ENCODE measurements at places on chromosomes 4 and X.

- no peak for DNase-seq
Measured at GRCh38 chr4:7319024-7319423, 115.7 kb downstream of the PSAPL1 start.

DNA sequence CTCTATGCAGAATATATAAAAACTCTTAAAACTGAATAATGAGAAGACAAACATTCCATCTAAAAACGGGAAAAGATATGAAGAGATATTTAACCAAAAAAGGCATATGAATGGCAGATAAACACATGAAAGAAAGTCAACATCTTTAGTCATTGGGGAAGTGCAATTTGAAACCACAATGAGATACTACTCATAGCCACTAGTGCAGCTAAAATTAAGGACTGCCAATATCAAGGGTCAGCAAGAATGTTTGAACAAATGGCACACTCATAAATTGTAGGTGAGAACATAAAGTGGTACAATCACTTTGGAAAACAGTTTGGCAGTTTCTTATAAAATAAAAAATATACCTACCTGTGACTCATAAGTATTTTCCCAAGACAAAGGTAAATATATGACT is 534.9 kb upstream of the DIPK2B start:
- no peak for DNase-seq

DNA sequence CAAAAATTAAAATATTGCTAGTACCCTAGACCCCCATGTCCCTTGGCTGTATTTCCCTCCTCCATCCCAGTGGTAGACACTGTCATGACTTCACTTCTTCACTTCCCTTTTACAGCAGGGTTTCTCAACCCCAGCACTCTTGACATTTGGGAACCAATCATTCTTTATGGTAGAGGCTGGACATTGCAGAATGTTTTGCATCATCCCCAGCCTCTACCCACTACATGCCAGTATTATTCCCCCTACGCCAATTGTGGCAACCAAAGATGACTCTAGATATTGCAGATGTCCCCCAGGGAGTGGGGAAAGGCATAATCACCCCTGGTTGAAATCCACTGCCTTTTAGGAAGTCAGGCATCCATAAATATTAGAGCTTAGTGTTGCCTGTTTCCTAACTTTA is 138.6 kb downstream of the AMELX start:
- DNase-seq = no peak

DNA sequence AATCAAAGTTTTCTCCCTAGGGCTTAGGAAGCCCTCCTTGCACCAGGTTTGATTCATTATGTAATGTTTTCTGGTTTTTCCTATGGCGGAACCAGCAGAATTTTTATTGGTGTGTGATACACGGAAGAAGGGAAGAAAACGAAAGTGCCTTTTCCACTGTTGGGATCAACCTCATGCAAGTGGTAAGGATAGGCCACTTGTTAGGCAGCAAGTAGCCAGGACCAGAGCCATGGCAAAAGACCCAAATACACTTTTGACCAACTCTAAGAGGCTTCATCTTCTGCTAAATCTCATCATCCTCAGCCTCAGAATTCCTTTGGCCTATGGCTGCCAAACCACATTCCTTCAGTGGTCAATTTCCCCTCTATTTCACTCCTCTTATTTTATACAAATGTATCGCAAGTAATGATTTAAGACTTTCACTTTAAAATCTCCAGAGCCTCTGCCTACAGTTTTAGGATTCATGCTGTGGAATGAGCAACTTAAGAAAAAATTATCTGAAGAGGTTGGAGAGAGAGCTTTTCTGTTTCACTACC is 21.2 kb downstream of the PPAT start:
- no peak for DNase-seq

- DNase-seq = no peak
Measured at GRCh38 chr4:158850800-158851644, 82.2 kb downstream of the FNIP2 start.

GRCh38 chrX:48683411-48683982 is at the start of gene WAS:
TSS of gene WAS (plus strand) at chrX:48683799. CDS start at chrX:48683854, 55 bp downstream.
- no peak for DNase-seq

DNA sequence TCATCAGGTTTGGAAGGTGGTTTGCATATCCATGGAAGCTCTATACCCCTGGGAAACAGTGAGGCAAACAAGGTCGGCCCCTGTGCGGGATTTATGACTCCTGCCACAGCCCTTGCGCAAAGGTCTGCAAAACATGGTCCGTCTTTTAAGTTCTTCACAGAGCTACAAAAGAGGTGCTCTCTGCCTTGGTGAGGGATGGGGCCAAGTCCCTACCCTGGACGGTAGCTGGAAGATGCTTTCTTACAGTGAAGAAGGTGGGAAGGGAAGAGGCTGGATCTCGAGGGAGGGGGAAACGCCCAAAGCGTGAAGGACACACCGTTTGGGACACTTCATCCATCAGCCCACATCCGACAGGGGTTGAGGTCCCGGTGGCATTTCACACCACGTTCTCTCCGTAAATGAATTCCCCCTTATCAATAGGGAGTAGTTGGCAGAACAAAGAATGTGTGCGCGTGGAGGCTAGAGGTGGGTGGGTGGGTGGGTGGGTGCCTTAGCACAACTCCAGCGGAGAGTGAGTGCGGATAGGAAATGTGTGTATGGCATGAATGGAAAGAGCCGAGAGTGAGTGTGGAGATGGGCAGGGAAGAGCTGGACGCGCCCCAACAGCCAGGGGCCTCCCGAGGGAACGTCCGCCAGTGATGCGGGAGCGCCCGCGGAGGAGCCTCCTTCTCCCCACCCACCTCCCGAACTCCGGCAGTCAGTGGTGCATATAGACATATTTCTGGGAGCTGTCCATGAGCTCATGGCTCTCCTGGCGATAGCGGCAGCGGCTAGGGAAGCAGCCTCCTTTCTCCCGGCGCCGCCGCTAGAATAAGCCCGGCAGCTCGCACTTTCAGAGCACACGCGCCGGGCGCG is 68.3 kb downstream of the LARP7 start:
- DNase-seq = peak; percentile 67

GRCh38 chrX:47212381-47213293 is 5.8 kb upstream of the CDK16 start:
- DNase-seq = no peak

DNA sequence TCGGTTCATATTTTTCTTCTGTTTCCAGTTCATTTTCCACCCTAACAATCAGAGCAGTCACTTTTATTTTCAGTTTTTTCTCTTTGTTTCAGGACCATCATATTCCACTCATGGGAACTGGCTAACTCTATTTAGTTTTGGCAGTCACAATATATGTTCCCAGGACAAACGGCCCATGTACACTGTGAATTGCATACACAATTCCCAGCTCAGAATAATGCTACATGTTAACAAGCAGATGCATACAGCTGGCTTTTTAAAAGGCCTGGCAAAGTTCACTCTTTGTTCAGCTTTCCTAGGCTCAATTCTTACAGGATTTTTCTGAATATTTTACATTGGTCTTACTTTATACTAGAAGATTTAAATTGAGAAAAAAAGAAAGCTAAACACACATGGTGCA is 224.9 kb downstream of the ANKRD50 start:
- DNase-seq = no peak

- DNase-seq = no peak
Measured at GRCh38 chr4:168321006-168321405, 2.5 kb upstream of the DDX60 start.

DNA sequence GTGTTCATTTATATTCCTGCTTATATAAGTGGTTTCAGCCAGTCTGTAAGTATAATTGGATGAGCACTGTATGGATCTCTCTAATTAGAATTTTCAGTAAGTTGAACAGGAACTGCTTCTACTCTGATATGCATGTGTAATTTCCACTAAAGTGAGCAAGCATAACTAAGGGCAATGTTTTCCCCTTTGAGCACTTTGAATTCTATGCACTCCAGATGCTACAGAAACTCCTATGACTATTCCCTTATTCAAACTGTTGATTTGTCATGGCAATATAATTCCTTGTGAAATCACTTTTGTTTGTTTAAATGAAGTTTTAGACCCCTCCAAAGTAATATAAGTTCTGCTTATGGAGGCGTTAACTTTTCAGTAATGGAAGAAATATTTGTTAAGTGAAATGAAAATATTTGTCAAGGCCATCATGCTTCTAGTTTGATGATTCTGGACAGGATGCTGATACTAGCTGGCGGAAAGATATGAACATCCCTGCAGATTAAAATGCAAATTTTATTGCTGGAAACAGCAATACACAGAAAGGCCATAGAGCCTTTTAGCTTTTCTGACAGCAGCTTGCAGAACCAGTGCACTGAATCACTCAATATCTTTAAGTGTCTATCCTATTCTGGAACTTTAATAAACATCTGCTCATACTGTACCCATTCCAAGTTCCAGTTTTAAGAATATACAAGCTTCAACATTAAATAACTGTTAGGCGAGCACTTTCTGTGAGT is 1460.8 kb downstream of the RAPGEF2 start:
- no peak for DNase-seq

DNA sequence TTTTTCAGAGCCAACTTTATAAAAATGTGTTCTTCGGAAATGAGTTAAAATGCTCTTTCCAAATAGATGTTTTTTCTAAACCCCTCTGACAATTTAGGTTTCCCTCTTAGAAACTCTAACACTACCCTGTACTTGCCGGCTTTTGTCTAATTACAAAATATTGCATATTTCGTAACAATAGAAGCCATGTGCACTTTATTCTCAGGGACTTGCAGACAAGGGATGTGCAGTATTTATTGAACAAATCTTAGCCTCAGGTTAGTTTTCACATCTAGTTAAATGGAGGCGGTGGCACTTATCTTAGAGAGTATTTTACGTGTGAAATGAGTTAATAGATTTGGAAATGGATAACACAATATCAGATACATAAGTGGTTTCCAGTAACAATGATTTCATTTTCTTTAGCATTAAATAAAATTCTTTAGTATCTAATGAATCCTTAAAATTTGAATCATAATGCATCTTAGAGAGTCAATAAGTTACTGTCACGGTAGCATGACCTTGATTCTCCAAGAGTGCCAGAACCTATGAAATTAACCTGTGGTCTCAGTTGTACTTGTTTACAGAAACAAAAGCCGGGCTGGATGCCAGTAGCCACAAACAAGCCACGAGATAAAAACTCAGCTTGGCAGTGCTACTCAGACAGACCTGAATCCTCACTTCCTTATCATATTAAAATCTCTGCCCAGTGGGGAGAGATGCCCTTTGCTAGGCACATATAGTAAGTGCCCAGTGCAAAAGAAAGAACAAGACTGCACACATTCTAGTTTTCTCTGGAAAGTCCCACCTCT is 772 bp upstream of the PABPC4L start:
- DNase-seq = no peak

DNA sequence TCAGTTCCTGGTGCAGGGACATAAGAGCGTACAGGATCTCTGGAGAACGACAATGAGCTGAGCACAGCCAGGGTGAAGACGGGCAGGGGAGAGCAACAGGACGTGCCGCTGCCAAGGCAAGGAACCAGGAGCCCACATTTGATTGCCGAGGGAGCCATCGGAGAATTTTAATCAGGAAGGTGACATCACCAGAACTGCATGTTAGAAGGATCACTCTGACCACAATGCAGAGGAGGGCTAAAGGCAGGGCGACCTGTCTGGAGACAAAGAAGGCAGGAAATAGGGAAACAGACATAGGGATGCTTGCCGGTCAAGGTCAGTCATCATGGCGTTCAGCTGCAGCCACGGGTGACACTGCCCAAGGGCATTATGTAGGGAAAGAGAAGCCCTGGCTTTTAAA is 81.4 kb downstream of the RBM47 start:
- no peak for DNase-seq

- peak; percentile 74 for DNase-seq
Measured at GRCh38 chr4:40264995-40265909, 68.4 kb downstream of the RHOH start.

GRCh38 chrX:119230850-119231249 is 5.2 kb upstream of the PGRMC1 start:
- DNase-seq = no peak

DNA sequence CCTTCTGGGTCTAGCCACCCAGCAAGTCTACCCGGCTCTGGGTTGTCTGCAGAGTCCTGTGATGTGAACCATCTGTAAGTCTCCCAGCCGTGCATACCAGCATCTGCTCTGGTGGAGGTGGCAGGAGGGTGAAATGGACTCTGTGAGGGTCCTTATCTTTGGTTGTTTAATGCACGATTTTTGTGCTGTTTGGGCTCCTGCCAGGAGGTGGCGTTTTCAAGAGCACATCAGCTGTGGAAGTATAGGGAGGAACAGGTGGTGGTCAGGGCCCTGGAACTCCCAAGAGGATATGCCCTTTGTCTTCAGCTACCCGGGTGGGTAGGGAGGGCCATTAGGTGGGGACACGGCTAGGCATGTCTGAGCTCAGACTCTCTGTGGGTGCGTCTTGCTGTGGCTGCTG is 66.5 kb upstream of the ZFP42 start:
- DNase-seq = no peak

- no peak for DNase-seq
Measured at GRCh38 chrX:129953334-129953648, 29.1 kb upstream of the BCORL1 start.

DNA sequence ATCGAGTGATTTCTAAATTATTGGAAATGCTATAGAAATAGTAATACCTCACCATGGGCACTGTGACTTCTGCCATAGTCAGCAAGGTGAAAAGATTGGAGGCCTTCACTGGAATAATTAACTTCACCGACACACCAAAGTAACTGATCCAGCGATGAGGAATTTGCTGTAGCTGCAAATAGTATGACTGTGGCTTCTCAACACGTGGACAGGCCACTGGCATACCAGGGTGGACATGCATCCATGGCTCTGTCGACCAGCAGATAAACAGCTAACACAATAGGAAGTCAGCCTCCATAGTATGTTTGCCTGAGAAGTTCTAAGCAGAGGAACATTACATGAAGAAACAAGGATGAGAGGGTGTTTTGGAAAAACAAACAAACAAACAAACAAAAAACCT is 10.9 kb upstream of the FAT4 start:
- no peak for DNase-seq

All from ecto neural progenitor cell (in vitro differentiated cells).